ENCODE measurements at places on chromosomes 12 and 14. TPM values are rescaled to one million over a fixed set of nuclear protein-coding genes. Genes with fewer than 3 reads are reported as not detected.

Gene AICDA
- not detected for total RNA-seq

Gene MMP17
- 10.8 TPM for total RNA-seq

Gene SOCS4
- 3.8 TPM for total RNA-seq

Gene TULP3
- 20.3 TPM for total RNA-seq

Gene PRPF40B
- 8.6 TPM for total RNA-seq

DNA sequence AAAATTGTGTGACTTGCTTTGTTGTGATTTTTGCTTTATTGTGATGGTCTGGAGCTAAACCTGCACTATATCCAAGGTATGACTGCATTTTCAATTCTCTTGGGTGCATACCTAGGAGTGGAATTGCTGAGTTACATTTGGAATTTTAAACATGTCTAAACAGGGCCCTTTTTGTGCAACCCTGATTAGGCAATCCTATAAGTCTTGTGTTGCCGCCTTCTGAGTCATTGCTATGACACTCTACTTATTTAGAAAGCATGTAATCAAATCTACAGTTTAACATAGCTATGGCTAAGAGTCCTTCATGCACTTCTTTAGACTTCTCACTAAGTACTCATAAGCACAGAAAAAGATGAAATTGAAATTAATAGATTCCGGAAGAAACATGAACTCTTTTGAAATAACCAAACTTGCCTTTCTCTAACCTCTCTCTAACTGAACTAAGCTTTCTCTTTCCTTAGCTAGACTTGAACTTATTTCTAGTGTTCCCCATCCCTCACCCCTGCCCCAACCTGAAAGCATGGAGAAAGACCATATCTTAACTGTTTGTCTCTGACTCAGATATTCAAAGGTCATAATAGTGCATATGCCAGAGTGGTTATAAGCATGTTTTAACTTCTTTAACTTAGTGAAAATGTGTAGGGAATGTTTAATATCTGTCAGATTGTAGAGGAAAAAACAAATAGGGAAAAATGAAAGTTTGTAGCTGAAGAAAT lies 203.0 kb downstream of the SNAPC1 start:
- no peak for DNase-seq

GRCh38 chr12:77941401-77941800 lies 110.7 kb downstream of the NAV3 start:
- no peak for DNase-seq

DNA sequence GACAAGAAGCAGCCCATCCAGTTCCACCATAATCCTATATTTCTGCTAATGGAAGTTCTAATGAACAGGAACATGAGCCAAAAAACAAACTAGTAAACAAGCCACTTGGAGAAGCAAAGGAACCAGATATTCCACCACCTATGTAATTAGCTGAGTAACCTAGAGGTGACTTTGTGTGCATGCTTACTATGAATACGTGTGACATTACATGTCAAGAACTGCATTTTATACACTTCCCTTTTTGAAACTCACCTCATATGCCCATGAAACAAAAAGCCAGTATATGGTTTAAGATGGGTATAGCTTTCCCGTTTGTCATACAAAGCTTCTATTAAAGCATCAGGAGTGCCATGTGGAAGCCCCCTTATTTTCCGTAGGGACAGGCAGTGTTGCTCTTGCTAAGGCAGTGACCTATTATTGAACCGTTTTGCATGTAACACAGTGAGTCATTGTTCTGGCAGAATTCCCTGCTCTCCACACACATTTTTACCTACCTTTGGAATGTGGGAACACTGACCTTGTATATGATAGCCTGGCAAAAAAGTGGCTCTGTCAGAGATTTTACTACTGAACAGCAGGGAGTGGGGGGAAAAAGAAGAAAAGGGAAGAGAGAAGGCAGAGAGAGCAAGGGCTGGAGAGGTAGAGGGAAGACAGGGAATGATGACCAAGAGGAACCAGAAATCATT lies 34.8 kb upstream of the FRMD6 start:
- DNase-seq: peak; percentile 65

DNA sequence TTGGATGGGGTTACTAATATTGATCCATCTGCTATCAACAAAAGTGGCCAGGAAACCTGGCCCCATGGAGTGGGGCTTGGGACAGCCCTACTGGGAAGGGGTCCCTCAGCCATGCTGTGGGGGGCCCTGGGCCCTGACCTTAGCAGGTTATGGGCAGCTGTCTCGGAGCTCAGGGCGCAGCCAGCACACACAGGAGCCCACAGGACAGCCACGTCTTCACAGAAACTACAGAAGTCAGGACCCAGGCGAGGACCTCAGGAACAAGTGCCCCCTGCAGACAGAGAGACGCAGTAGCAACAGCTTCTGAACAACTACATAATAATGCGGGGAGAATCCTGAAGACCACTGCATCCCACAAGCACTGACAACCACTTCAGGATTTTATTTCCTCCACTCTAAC lies 11.9 kb upstream of the FKBP11 start:
- DNase-seq: no peak

GRCh38 chr12:49776413-49776812 lies 35.1 kb downstream of the TMBIM6 start:
- peak; percentile 49 for DNase-seq

GRCh38 chr14:36553656-36554260 lies 28.7 kb downstream of the NKX2-8 start:
- DNase-seq: peak; percentile 4

DNA sequence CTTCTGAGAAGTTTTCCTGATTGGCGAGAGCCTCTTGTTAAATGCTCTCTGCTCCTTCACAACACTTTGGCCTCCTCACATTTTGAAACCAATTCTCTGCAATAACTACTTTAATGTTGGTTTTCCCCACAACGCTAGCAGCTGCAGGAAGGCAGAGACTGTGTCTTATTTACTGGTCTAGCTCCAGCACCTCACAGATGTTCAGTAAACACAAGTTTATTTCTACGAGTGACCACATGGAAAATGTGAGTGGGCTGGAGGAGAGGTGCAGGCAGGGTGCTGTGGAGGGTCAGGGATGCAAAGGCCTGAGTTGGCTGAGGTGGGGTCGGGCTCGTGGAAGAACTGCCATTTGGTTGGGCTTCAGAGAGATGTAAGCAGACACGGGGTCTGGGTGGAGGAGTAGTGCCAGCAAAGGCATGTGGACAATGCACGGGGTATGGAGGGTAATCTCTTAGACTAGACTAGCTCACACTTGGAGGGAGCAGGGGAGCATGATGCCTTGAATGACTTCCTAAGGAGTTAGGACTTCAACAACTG lies 117.4 kb upstream of the RTL1 start:
- DNase-seq: no peak

- no peak for DNase-seq
These were observed 12.8 kb upstream of the CCDC91 start for GRCh38 chr12:28177461-28177860.

DNA sequence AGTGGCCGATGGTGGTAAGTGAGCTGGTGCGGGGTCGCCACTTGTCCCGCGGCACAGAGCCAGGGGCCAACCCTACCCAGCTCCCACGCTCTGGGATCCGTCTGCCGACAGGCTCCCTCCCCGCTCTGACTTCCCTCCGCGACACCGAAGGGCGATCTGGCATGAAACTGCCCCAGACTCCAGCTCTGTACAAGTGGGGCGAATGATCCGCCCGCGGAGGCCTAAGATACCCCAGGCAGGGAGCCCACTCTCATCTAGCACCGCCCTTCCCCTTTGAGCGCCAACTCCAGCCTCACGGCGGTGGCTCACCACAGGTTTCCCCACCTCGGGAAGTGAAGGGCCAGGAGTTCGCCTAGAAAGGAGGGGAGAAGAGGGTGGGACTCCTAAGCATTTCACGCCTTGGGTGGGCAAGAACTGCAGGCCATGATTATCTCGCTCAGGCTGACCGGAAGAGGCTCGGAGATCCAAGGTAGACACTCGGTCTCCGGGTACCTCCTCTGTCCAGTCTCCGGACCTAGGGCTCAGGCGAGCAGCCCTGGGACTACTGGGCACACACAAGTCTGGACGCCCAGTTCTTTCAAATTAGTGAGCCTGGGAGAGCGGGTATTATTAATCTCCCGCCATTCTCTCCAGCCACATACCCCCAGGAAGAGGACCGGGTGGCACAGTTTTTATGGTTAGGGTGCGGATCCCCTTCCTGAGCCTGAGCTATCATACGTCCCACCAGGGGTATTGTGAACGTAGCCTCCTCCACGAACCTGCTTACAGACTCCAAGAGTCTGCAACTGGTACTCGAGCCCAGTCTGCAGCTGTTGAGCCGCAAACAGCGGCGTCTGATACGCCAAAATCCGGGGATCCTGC lies 849 bp downstream of the WNT1 start:
- no peak for DNase-seq

GRCh38 chr12:105229371-105229770 lies 6.6 kb downstream of the APPL2 start:
- no peak for DNase-seq

DNA sequence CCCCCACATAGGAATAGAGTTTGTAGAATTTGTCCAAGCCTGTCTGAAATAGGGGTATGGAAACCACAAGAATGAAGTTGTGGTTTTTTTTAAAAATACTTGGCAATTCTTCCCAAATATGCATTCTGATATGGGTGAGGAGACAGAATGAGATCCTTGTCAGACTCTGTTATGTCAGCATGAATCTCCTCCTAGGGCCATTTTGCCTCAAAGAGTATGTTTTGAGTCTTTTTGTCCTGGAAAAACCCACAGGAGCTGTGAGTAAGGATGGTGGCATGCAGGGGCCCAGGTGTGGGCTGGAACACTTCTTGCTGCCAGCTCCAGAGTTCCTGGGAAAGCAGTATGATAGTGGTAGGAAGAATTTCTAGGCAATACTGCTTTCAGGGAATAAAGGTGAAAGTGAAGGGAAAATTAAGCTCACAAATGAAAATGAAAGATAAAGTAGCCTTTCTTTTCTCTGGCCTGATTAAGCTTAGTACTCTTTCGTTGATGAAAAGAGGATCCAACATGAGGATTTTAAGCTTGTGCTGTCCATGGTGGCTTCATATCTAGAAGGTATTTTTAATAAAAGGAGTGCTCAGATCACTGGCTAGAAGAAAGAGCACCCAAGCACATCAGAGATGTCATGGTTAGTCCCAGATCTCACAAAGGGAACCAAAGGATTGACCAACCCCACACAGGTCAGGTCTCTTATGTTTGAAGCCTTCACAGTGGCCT lies 130.8 kb downstream of the LLPH start:
- no peak for DNase-seq

GRCh38 chr14:87840906-87841305 lies 152.1 kb downstream of the GALC start:
- no peak for DNase-seq

GRCh38 chr12:58007875-58008274 lies 66.5 kb downstream of the ATP23 start:
- no peak for DNase-seq

GRCh38 chr12:24909667-24910066 lies 39.2 kb downstream of the BCAT1 start:
- DNase-seq: peak; percentile 65

DNA sequence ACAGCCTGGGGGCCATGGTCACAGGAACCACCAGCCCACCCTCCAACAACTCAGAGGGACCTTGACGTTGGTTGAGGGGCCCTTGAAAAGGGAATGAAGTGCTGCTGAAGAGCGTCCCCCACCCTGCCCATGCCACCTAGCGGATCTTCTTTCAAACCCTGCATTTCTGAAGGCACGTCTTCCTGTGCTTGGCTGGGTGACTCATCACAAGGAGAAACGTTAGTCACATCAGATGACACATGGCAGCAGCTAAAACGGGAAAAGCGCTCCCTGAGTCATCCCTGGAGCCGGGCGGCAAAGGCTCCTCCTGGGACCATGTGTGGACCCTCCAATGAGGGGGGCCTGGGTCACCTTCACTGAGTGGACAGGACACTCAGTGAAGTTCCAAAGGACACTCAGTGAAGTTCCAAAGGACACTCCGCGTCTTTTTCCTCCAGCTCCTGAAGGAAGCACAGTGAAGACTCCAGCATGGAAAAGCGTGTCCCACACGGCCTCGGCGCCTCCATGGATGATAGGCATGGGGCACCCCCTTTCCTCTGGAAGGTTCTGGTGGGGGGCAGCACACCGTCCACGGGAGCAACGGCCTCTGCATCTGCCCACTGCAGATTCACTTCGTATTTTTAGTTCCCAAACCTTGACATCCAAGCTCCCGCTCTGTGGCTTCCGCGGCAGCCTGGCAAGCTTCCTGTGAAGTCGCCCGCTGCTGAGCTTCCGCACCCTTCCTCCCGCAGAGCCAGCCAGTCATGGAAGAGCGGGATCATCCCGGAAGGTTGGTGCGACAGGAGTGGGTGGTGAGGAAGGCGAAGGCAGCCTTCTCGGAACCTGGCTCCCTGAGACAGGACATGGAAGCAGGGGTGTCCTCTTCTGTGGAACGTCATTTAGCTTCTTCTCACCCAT lies 383.4 kb downstream of the VRK1 start:
- peak; percentile 80 for DNase-seq

GRCh38 chr12:129589503-129589902 lies 314.3 kb downstream of the TMEM132D start:
- DNase-seq: no peak
